ENCODE measurements at places on chromosomes 13 and 19.

- no peak for DNase-seq
Observed at GRCh38 chr19:16274447-16274846, 50.2 kb upstream of the KLF2 start.

DNA sequence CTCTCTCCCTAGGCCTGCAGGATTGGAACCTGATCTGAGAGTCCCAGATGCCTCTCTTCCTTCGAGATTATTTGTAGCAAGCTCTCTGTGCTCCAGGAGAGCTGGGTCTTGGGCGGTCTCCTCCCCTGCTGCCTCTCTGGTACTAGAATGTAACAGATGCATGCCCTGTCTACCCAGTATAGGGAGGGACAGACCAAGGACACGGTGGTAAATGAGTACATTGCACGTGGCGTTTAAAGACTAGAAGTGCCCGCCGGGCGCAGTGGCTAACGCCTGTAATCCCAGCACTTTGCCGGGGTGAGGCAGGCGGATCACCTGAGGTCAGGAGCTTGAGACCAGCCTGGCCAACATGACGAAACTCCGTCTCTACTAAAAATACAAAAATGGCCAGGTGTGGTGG lies 11.7 kb downstream of the SLC27A1 start:
- DNase-seq: no peak

DNA sequence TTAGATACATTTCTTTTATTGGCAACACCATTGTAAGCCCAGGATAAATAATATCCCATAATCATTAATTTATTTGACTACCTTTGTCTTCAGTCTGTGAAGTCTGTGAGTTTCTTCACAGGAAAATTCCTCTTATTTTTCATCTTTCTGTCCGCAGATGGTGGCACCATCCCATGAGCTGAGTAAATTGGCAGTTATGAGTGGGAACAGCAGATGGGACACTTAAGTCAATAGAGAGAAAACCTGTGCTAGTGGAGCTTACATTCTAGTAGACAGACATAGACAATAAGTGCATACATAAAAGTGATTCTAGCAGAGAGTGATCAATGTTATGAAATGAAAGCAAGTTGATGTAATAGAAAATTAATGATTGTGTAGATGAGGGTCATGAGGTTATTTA lies 638.2 kb upstream of the MIR17HG start:
- no peak for DNase-seq

GRCh38 chr13:29542381-29542780 lies 53.1 kb downstream of the SLC7A1 start:
- DNase-seq: no peak

DNA sequence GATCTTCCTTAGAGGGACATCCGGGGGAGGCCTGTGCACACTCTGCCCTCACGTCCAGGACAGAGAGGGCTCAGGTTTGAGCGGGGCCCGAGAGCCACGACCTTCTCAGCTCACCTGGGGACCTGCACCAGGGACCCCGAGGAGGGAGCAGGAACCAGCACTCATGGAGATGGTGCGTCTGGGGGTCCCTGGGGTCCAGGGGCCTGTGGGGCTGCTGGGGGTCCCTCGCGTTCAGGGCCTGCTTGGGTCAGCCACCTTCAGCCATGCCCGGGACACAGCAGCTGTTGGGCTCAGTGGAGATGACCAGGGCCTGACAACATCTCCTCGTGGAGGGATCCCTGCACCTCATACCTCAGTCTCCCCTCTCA lies 47.1 kb downstream of the TMEM255B start:
- DNase-seq: no peak

DNA sequence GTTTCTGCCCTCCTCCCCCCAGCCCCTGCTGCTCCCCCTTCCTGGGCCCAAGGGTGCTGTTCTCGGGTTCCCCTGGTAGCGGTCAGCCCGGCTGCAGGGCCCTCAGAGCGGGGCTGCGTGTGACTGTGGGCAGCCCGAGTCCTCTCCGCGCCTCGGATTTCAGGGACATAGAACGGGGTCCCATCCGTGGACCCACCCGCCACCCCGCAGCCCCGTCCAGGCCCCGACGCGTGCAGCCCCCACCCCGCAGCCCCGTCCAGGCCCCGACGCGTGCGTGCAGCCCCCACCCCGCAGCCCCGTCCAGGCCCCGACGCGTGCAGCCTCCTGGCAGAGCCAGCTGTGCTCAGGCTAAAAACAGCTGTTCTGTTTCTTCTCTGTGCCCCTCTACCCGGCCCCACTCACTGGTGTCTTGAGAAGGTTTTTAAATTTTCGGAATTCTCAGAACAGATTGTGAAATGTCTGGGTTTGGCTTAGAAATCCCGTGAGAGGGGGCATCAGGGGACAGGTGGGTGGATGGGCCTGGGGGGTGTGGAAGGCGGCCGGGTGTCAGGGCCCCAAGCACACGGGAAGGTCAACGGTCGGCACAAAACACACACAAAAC lies 5.5 kb upstream of the PRTN3 start:
- DNase-seq: no peak

DNA sequence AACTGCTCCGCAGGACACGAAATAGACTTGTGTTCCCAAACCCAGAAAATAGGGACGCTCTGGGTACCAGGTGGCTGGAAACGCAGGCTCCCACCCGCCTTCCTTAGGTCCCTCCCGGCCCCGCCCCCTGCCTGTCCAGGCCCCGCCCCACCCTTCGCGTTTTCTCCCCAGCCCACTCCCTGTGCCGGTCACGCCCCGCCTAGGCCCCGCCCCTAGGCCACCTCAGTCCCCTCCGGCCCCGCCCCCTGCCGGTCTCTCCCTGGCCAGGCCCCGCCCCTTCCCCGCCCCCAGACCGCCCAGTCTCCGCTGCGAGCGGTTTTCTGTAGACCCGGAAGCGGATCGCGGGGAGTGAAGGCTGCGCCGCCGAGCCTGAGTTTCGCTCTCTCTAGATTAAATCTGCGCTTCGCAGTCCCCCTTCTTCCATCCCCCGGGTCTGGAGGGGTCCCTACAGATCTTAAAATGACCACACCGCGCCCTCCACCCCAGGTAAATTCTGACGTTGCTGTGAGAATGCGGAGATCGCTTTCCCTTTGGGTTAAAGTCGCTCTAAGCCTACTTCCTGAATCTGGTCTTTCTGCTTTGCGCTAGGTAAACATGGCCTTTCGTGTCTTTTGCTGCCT lies 3.7 kb upstream of the ZNF665 start:
- DNase-seq: peak; percentile 55

GRCh38 chr13:40492511-40492910 lies 173.9 kb downstream of the FOXO1 start:
- DNase-seq: no peak

- DNase-seq: no peak
Observed at GRCh38 chr13:46778095-46778494, 18.9 kb downstream of the ESD start.

DNA sequence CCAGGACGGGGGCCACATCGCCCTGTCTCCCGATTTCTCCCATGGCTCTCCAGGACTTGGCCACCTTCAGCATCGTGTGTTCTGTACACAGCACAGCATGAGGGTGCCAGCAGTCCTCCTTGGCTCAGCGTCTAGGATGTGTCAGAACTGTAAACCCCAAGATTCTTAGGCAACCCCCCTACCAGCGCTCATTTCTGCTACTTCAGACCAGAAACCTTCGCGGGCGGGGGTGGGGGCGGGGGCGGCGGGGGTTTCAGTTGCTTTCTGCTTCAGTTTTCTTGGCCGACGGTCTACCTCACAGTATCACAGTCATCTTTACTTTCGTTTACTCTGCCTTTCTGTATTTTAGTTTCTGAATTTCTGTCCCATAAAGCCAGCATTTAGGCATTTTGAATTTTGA lies 82.4 kb downstream of the GGACT start:
- no peak for DNase-seq

GRCh38 chr19:4897146-4897545 lies 5.5 kb downstream of the ARRDC5 start:
- DNase-seq: no peak
